ENCODE measurements at places on chromosomes 6 and 20.

GRCh38 chr20:49751397-49751736 is 37.7 kb upstream of the B4GALT5 start:
- DNase-seq: no peak

DNA sequence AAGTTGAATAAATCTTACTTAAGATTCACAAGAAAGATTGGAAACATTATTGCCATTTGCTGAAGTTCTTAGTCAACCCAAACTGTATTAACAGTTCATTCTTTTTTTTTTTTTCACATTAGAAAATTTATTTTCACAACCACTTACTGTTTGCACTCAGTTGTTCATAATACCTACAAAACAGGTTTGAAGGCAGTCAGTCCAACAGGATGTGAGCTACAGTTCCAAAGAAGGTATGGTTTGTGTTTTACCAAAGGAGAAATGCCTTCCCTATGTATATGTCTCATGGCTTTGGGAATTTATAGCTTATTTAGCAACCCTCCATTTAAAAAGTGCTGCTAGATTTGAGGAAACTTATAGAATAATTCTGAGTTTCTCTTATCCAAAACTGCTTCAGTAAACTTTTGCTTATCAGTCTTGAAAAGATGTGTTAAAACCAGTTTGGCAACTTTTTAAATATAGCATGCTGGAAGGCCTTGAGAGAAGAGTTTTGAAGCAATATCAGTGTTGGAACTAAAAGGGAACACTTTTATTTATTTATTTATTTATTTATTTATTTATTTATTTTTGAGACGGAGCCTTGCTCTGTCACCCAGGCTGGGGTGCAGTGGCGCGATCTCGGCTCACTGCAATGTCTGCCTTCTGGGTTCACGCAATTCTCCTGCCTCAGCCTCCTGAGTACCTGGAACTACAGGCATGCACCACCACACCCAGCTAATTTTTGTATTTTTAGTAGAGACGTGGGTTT is 46.8 kb upstream of the RREB1 start:
- DNase-seq: no peak

- no peak for DNase-seq
Measured at GRCh38 chr6:45254253-45254652, 73.9 kb upstream of the RUNX2 start.

DNA sequence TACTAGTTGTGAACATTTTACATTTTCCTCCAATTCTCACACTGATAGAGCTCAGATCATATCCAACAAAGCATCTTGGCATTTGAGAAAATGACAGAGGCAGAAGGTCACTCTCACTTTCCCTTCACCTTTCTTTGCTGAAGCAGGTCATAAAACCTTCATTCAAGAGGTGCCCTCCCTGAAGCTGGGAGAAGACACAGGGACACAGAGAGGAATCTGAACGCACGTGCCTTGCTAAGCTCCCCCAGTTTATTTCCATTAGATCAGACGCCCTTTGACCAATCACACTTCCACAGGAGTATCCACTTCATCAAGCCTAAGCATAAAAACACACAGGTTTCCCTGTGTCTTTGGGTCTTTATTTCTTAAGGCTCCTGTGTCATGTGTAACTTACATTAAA is 9.2 kb upstream of the MBOAT1 start:
- no peak for DNase-seq

DNA sequence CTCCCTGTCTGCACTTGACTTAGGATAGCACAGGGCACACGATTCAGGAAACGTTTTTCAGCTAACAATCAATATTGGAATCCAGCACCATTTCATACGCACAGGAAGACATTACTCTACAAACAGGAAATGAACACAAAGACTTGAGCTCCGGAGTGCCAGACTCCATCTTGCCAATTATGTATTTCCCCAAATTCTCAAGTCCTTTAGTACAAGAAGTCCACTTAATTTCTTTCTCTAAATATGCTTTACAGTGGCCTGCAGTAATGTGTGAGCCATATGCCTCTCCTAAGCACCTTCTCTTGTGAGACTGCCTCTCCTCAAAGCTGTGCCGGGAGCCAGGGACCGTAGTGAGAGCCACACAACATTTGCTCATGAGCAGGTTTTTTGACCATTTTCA is 168.2 kb downstream of the THBS2 start:
- DNase-seq: no peak

GRCh38 chr20:24472426-24472825 is 3.0 kb downstream of the SYNDIG1 start:
- no peak for DNase-seq
